Stimulated activated CD4-positive, alpha-beta T cell treated with anti-CD3 and anti-CD28 coated beads, Interleukin-12 subunit alpha, Interleukin-12 subunit beta, amount 100 ng/mL, for 48 hours (primary cell): ENCODE measurements at places on chromosomes 5 and 9.

DNA sequence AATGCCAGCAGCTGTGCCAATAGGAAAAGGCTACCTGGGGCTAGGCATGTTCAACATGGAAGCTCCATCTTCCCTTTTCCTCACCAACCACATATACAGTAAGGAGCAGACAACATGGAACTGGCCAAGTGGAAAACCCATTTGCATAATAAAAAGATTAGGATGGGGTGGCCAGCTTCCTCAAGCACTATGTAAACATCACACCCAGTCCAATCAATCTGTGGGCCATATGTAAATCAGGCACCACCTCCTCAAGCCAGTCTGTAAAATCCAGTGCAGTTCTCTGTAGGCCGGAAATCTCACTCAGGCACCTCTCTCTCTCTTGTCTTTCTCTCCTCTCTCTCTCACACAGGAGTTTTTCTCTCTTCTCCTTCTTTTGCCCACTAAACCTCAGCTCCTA lies 360.2 kb upstream of the GRIA1 start:
- no peak for DNase-seq

- DNase-seq, result no peak
Observed at GRCh38 chr5:176652136-176652535, 4.9 kb downstream of the TSPAN17 start.

DNA sequence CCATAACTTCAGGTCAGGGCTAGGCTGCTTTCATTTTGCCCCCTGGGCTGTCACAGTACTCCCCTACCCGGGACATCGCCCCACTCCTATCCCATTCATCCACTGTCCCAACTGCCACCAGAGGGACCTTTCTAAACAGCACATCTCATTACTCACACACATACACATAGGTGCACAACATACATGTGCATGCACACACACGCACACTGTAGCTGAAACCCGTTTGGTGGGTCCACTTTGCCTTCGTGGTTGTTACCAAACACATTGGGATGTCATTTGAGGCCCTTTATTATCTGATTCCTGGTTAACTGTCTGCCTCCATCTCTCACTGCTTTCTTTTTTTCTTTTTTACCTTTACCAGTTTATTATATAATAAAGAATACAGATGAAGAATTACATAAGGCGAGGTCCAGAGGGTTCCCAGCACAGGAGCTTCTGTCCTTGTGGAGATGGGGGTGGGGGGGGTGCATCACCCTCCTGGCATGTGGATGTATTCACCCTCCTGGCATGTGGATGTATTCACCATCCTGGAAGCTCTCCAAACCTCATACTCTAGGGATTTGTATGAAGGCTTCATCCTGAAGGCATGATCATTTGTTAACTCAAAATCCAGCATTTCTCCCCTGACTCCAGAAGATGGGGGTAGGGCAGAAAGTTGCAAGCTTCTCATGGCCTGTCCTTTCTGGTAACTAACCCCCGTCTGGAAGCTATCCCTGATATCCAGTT lies 186.0 kb downstream of the GOLPH3 start:
- DNase-seq, result no peak

DNA sequence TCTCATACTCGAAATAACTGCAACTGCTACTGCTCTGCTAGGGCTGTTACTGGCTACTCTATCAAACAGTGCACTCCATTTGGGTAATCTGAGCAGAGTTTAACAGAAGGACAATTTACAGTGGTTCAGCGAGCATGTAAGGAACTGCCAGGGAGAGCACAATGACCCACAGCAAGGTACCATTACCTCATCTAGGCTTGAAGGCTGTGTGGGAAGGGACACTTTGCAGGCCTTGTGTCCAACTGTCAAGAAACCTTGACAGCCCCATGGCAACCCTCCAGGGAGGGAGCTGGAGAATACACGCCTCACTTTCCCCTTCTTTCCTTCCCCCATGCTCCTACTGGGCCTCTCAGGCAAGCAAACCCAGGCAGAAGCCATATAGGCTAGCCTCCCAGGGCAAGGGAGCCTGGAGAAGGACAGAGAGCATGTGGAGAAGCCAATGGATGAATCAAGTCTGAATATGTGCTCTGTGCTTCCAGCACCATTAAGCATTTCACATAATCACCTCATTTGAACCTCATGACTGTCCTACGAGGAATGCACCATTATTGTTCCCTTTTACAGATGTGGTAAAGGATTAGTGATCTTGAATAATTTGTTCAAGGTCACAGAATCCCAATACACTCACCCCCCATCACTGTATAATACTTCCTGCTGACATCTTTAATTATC lies 49.9 kb upstream of the JAK2 start:
- no peak for DNase-seq

DNA sequence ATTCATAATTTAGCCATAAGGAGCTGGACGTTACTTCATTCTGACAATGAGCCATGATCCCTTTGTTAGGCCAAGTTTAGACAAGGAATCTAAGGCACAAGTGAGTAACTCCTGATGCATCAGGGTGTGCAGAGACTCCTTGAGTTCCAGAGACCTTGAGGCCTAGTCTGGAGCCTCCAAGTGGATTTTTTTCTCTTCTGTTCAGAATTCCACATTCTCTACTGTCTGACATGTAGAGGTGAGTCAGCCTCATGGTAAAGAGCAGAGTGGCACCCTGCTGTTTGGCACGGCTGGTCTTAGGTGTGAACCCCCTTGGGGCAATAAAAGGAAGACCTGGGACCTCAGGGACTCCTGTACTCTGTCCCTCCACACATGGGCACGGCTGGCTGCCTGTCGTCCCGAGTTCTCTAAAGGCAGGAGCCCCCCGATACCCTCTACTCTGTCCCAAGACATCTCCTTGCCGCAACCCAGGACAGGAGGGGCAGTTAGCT lies 22.0 kb upstream of the TGFBI start:
- DNase-seq, result no peak

GRCh38 chr5:175868348-175868723 lies 3.0 kb upstream of the CPLX2 start:
- no peak for DNase-seq

- no peak for DNase-seq
Observed at GRCh38 chr5:152218694-152219093, 186.4 kb downstream of the NMUR2 start.

GRCh38 chr9:70285981-70286598 lies 27.3 kb downstream of the SMC5 start:
- no peak for DNase-seq

DNA sequence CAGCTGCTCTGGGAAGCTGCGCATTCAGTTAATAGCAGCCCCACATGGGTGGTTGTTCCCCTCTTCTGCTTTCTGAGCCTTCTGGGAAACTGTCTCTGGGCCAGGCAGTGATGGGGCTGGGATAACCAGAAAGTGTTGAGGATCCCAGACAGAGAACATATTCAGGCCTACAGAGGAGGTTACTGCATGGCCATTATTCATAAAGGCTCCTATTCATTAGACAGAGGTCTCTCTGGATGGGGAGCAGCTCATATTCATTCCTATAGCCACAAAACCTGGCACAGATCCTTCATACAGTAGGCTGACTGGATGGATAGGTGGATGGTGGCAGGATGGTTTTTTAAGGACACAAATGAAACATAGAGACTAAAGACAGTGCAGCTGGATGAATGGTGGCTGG lies 76.3 kb downstream of the HSPA4 start:
- no peak for DNase-seq

DNA sequence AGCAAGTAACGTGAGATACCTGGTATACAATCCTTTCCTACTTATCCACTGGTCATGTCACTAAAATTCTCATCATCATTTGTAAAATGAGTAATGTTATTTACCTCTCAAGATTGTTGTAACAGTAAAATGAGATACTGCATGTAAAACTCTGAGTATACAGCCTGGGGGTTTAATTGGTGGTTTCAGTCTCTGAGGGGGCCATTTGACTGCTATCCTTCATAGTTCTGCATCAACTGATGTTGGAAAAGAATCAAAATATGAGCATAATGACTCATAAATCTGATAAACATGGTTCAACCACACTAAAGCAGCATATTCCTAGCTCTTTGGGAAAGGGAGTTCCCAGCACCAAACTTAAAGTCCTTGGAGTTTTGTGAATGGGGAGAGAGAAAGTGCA lies 181.0 kb upstream of the GHR start:
- no peak for DNase-seq

- no peak for DNase-seq
Observed at GRCh38 chr5:14687023-14687665, 22.6 kb downstream of the OTULIN start.

DNA sequence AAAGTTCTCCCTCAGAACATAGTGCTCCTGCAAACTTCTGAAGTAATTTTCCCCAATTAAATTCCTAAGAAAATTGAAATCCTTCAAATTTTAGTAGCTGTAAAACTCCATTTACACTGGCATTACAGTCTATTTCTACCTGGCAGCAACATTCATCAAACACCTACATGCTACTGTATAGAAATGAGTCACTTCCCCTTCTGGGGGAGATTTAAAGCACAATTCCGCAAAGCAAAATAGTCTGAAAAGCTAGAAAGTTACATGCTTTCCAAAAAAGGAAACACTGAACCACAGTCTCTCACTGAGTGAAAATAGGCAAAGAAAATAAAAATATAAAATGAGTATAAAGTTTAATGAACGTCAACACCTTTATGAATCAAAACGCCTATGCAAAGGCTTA lies 43.3 kb downstream of the MCTP1 start:
- DNase-seq, result no peak

GRCh38 chr9:113656771-113657670 lies 193.5 kb downstream of the RGS3 start:
- DNase-seq, result no peak

DNA sequence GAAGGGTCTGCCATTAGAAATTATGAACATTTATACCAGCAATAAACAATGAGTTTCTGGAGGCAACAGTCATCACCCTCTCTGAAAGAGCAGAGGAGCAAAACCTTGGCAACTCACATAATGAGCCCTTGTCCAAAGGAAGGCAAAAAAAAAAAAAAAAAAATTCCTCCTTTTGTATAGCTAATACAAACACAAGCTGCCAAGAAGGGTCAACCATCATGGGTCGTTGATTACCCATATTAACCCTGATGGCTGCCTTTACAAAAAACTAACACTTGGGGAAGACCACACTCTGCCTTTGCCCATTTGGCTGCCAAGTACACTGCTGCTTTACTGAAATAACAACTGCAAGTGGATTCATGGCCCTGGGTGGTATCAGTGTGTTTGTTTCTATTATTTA lies 272.7 kb downstream of the ADAMTSL1 start:
- DNase-seq, result no peak

DNA sequence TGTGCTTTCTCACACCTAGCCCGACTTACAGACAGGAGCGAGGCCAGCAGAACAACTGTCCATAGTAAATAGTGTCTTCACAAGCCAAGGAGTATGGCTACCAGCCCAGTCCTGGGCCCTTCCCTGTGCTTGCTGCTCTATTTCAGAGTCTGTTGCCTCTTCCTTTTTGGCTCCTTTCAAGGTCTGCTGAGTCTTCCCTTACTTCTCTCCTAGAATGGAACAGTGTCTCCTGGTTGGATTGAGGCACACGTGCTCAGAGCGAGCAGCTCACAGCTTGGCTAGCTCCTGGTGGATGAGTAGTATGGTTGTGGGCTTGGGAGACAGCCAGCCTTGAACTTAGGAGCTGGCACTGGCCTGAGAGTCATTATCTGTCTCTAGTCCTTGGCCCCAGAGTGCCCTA lies 72.8 kb downstream of the TLE4 start:
- no peak for DNase-seq

DNA sequence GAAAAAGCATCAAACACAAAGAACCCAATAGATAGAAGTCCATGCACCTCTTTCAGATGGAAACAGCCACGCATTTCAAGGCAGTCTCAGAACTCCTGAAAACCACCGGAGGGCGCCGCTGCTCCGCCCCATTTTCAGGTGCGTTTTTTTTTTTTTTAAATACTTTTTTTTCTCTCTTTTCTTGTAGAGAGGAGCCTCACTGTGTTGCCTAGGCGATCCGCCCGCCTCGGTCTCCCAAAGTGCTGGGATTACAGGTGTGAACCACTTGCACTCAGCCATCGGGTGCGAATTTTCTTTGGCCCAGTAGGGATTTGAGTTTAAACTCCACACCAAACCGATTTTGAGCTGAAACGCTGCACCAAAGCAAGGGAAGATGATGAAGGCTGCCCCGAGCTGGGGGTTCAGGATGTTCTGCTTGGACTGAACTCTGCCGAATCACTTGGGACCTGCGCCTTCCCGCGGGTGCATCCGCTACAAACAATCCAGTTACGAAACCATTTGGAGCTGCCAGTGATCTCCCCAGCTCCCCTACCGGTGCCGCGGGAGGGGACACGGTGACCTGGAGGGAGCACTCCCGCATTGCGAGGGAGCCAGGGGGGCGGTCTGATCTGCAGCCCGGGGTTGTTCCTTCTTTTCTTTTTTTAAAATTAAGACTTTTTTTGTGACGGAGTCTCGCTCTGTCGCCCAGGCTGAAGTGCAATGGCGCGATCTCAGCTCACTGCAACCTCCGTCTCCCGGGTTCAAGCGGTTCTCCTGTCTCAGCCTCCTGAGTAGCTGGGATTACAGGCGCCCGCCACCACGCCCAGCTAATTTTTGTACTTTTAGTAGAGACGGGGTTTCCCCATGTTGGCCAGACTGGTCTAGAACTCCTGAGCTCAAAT lies 1.4 kb downstream of the PTGR1 start:
- no peak for DNase-seq

- no peak for DNase-seq
Observed at GRCh38 chr5:38182991-38183390, 75.4 kb upstream of the EGFLAM start.

GRCh38 chr9:74557571-74557970 lies 60.4 kb downstream of the RORB start:
- no peak for DNase-seq

GRCh38 chr9:112793213-112793810 lies 42.8 kb downstream of the SNX30 start:
- DNase-seq, result peak; percentile 68

DNA sequence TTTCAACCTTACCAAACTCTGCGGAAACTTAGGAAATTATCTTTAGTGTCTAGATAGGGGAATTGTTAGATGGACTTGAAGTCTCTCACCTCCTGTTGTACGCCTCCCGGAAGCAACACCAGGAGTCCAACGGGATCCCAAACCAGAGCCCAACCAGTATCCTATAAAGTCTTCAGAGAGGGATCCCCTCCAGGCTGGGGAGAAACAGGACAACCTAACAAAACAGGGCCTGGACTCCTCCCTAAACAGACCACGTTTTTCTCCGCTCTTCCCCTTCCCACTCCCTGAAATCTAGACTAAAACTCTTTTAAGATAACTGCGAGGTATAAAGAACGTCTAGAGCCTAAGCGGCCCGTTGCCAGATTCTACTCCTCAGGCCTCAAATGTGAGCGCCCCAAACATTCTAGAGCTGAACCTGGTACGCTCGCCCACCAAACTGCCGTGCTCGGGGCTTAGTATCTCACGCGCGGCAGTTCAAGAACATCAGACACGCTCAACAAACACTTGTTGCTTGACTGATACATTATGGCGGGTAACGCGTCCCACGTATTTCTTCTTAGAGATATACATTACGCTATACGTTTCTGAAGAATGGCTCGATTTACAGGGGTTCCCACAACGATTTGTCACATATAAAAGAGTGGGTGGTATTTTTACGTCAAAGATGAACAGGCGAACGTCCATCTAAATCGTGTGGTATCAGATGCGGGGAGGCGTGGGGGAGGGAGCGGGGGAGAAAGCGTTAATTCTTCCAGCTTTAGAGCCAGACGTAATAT lies 663 bp upstream of the SMIM27 start:
- DNase-seq, result peak; percentile 53
